ENCODE measurements at places on chromosomes 7 and 10.

DNA sequence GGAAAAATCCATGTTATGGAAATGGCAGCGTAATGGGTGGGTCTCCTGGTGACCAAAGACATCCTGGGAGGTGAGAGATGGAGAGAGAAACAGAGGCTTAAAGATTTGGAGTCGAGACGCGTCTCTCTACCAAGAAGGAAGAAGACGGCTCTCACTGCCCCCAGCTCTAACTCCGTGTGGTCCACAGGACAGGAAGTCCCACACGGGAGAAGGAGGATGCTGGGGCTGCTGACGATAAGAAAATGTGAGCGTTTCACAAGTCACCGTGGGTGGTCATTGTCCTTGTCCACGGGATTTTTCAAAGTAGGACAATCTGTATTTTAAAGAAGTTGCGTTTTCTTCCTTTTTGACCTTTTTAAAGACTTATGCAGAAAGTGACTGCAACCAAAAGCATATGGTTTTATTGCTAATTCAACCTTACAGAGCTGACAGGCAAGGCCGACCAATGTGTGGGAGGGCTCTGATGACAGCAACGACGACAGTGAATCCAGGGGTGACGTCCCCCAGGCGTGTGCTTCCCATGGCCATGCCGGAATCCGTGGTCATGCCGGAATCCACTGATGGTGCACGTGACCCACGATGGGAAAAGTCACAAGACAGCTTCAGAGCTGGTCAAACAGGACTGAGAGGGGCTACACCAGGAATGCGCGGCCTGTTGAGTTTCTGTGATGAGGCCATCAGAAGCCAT is 341.2 kb downstream of the PTPRN2 start:
- no peak for DNase-seq

DNA sequence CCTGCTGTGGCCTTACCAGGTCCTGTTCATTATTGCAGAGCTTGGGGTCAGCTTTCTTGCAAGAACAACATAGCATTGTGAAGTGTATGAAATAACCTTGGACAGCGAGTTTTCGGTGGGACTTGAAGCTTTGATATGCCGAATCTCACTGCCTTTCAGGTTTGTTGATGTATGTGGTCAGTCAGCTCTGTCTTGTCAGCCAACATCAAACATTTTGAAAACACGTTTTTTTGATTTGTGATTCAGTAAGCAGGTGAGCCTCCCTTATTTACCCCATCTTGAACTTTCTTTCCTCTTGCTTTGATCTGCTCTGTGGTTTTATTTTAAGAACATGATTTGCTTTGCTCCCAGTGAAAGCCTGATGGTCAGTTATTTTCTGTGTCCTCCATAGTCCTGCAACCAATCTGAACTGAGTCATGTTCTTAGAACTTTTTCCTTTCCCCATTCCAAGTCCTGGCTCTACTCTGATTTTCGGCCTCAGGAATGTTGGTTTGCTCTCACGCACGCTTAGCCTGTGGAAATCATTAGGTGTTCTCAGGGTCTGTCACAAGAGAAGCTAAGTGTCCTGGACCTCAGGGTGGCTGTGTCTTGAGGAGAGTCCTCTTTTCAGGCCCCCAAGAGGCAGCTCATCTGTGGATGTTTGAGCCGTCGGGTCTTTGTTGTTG is 8.7 kb downstream of the WBP1L start:
- no peak for DNase-seq

- DNase-seq, result peak; percentile 33
Measured at GRCh38 chr7:2680792-2681490, 7.1 kb upstream of the AMZ1 start.

DNA sequence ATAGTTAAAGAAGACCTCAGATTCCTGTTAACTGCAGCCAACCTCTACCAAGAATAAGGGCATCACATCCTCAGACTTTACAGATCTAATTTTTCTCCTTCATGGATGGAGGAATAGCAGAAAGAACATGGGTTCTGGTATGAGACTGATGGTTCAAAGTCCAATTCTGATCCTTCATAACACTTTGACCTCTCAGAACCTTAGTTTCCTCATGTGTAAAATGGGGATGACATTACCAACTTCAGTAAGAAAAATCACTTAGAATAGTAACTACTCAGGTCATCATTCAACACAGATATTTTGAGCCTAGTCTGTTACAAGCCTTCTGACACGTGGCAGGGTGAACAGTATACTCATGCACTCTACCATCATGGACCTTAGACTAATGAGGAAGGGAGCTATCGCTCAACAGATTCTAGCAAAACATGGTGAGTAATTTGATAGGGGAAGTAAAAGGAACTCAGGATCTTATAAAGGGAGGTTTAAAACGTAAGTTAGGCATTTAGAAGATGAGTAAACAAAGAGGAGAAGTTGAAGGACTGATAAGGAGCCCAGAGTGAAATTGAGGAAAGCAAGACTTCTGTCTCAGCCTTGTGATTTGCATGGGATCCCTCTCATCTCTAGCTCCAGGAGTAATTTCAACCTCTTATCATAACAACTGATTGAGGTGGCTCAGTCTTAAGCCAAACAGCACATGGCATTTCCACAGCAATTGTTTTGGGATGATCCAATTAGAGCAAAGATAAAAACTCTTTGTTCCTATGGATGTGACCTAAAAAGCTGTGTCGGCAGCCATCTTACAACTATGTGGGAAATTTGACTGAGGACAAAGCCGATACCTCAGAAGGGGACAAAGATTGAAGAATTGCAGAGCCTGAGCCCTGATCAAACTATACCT is 69.2 kb upstream of the TCF7L2 start:
- DNase-seq, result no peak

DNA sequence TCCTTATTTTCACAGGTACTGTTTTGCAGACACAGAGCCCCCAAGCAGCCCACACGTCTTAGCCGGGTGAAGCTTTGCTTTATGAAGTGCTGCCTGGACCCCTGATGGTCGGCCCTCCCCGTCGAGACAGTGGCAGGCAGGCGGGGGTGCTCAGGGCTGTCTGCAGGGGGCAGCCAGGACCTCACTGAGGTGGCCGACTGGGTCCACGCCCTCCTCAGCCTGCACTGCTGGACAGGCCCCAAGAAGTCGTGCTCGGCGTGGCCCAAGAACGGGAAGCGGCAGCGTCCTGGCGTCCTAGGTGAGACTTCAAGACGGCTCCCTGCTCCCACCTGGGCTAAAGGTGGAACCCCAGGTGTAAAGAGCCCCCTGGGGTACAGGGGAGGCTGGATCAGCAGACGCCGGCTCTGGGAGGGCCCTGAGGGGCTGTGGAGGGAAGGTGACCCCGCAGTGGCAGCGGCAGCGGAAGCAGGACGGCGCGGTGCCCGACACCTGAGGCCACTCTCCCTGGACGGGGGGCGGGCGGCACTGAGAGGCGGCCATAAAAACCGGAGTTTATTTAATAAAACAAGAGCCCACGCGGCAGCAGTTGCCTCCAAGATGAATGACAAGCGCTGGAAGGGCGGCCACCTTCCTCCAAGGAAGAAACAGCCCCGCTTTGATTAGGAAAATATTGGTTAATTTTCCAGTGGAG is 179.4 kb downstream of the ELFN1 start:
- no peak for DNase-seq

- no peak for DNase-seq
Measured at GRCh38 chr7:28761505-28761904, 196.6 kb downstream of the TRIL start.

DNA sequence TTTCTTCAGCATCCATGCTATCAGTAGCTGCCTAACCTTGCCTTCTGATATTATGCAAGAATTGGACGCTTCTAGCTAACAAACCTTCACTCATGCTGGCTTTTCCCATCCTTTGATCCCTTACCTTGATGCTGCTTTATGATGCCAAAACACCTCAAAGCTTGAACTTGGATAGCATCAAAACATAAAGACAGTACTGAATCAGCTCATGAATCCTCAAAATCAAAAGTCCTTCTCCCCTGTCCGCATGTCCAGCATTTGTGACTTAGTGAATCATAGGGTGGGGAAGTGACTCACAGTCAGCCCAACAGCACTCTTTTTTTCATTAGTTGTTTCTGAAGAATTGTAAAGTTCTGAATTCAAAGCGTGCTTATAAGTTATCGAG is 89.5 kb upstream of the PIK3CG start:
- DNase-seq, result no peak

- no peak for DNase-seq
Measured at GRCh38 chr7:47669178-47669891, 87.4 kb upstream of the TNS3 start.

- peak; percentile 80 for DNase-seq
Measured at GRCh38 chr7:151315038-151315655, 26.5 kb upstream of the NUB1 start.

- no peak for DNase-seq
Measured at GRCh38 chr7:106138776-106139175, 26.7 kb upstream of the SYPL1 start.

All from CD4-positive, alpha-beta memory T cell (primary cell).